ENCODE measurements at places on chromosomes 16 and 17.

- no peak for DNase-seq
These were observed 82.7 kb downstream of the RPH3AL start for GRCh38 chr17:269616-270514.

DNA sequence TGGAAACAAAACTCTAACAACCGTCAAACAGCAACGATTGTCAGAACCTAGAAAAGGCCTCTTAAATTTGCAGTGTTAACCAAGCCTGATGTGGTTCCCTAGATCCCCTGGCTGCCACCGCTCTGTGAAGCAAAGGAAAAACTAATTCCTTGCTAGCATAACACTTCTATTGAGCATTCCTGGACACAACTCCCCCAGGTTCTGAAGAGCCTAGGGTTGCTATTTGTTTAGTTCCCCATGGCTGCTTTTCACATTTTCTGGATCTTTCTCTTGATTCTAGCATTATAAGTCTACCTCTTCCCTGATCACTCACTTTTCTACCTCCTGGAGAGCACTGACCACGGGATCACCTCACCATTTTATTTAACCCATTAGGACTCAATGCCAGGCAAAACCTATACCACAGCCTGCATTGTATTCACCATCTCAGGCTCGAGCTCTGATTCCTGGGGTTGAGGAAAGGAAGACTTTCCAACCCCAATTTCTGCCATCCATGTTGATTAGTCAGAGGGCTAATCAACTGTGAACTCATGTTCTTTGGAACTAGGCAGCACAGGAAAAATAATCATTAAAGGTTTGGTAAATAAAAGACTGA, 692 bp upstream of the KCNJ16 start:
- no peak for DNase-seq

GRCh38 chr17:35807371-35808144, 1.7 kb upstream of the TAF15 start:
- DNase-seq = no peak

GRCh38 chr16:68379472-68380347, 68.6 kb downstream of the SMPD3 start:
- DNase-seq = no peak

- no peak for DNase-seq
These were observed 63.3 kb downstream of the IRF8 start for GRCh38 chr16:85961988-85962915.

DNA sequence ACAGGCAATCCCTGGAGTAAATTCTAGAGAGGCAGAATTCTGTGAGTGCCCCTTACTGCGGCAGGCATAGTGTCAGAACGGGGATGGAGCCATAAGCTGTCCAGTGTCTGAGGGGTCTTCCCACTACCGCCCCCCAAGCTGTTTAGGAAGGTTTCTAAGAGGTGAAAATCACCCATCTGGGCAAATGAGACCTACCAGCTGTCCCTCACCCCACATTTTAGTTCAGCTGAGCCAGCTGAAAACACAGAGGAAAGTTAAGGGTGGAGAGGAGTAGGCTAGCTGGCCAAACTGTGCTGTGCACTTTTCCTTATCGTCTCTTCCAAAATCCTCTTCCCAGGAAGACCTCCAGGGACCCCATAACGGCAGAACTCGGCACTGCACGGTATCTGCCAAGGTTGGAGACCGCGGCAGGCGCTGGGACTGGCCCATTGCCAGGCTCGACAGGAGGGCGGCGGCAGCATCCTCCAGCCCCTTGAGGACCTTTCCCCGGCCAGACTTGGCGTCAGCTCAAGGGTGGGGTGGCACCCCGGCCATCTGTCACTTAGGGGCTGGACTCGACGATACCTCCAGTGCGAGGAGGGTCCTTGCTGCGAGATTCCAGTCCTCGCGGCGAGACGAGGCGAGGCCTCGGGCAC, 955 bp downstream of the ACLY start:
- no peak for DNase-seq

- DNase-seq = peak; percentile 32
These were observed 684 bp downstream of the YPEL2 start for GRCh38 chr17:59331929-59332748.

- DNase-seq = no peak
These were observed 16.4 kb upstream of the CCL23 start for GRCh38 chr17:36034127-36034526.

All from GM12892 (cell line).